ENCODE measurements at places on chromosomes 11 and 22.

GRCh38 chr22:33842421-33843094 is 77.7 kb downstream of the LARGE1 start:
- no peak for DNase-seq

DNA sequence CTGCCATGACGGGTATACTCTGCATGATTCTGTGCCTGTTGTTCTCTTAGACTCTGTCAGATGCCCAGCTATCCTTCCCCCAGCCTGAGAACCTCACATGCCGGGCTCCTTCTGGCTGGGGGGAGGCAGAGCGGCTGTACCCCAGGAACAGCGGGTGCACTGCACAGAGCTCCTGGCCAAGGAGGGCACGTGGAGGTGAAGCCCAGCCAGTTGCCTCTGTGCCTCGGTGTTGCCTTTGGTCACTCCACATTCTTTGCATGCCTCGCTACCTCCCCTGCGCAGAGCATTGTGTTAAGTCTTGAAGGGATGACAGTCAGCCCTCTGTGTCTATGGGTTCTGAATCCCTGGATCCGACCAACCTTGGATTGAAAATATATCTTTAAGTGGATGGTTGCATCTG is 77.7 kb downstream of the FEZ1 start:
- no peak for DNase-seq

DNA sequence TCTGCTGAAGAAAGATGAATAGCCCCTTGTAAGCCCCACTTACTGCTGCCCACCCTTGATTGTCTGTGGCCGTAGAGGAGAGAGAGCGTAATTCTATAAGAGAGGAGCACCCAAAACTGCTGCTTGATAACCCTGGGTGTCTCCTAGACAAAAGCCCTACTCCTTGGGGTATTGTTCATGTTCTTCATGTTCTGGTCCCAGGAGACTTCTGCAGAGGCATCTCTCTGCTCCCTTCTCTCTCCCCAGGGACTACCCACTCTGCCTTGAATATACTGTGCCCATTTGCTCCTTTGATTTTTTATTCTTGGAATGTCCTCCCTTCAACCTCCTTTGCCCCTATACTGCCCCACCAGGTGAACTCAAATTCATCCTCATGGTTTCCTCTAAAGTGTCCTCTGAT is 417.8 kb upstream of the CADM1 start:
- DNase-seq = no peak

- no peak for DNase-seq
Measured at GRCh38 chr11:115764176-115764575, 260.0 kb upstream of the CADM1 start.

GRCh38 chr11:131248588-131248987 is 121.8 kb upstream of the NTM start:
- no peak for DNase-seq

GRCh38 chr11:91822805-91823204 is 401.8 kb upstream of the FAT3 start:
- DNase-seq = no peak

GRCh38 chr22:46788441-46789172 is 26.2 kb downstream of the TBC1D22A start:
- no peak for DNase-seq

DNA sequence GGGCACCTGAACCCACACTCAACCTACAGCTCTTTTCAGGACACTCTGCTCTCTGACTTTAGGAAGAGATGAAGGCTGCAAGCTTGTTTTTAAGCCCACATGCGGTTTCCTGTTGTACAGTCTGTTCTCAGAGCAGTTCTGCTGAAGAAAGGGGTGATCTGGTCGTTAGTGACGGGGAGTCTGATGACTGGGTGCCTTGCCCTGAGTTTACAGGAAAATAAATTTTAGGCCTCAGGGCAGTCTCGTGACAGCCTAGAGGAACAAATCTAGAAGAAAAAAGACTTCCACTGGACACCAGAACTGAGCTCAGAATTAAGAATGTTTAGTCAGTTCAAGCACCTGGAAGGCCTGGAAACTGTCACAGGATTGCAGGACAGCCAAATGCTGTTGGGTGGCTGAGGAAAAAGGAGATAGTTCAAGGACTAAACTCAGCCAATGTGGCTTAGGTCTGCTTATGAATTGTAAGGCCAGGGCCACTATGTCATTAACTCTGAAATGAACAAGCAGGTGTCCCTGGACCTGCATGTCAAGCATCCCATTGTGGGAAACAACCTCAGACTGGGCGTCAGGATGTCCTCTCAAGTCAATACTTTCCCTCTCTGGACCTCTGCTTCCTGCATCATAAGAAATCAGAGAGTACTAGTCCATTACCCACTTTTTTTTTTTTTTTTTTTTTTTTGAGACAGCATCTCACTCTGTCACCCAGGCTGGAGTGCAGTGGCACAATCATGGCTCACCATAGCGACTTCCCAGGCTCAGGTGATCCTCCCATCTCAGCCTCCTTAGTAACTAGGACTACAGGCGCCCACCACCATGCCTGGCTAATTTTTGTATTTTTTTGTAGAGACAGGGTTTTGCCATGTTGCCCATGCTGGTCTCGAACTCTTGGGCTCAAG is 5.7 kb downstream of the PIK3IP1 start:
- peak; percentile 40 for DNase-seq

DNA sequence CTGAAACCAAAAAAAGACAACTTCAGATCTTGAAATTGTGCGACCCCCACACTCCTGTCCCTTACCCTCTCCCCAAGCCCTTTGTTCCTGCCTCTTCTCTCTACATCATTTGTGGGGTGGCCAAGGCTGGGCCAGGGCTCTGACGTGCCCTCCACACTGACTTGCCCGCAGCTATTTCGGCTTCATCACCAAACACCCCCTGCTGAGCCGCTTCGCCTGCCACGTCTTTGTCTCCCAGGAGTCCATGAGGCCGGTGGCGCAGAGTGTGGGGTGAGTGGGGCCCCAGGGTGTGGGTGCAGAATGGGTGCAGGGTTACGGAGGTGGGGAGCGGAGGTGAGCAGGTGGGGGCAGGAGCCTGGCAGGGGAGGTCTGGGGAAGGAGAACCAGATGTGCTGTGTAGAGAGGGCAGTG is 9.5 kb downstream of the MAPK8IP2 start:
- no peak for DNase-seq

- peak; percentile 40 for DNase-seq
Measured at GRCh38 chr11:44943118-44943517, 7.6 kb downstream of the TP53I11 start.

GRCh38 chr11:131824771-131825170 is 454.4 kb downstream of the NTM start:
- no peak for DNase-seq

GRCh38 chr11:126834149-126834548 is 166.4 kb downstream of the KIRREL3 start:
- DNase-seq = no peak

GRCh38 chr11:117643606-117644300 is 153.3 kb downstream of the DSCAML1 start:
- DNase-seq = no peak

DNA sequence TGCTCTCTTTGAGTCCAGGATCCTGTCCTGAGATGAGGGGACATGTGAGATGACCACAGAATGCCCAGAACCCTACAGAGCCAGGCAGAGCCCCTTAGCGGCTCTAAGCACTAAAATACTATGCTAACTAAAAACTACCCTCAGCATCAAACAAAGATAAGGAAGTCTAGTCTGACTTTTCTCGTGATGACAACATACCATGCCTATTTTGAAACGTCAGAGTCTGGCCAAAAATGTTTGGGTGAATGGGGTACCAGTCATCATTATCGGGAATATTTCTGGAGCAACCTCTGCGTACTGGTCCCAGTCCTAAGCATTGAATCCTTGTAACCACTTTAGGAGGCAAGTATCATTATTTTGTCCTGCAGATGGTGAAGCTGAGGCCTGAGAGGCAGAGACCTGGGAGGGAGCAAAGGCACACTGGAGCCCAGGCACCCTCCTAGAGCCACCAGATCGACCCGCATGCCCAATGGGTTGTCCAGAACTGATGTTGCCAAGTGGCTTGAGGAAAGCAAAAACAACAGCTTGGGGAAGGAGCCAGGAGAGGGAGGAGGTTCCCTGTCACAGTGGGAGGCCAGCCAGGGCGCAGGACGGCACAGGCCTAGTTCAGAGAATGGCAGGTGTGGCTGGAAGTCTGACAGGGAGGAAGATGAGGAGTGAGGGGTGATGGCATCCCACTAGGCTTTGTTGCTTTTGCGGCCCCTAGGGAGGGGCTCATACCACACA is 7.2 kb upstream of the OSM start:
- DNase-seq = no peak

- DNase-seq = no peak
Measured at GRCh38 chr11:27194976-27195375, 154.4 kb downstream of the BBOX1 start.

DNA sequence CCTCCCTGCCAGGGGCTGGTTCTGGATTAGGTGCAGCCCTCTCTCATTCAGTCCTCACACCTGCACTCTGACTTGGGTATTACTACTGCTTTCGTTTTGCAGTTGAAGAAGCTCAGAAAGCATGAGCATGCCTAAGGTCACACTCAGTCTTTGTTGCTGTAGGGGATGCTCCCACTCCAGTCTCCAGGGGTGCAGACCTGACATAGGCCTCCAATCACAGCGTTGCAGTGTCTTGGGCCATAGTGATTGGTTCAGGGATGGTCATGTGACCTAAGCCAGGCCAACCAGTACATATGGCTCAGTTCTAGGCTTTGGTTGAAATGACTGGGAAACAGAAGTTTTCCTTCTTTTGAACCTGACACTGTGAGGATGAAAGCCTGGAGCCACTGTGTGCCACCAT is 61.7 kb downstream of the FBXO7 start:
- DNase-seq = no peak

GRCh38 chr22:19533857-19534256 is 9.6 kb upstream of the CLDN5 start:
- DNase-seq = no peak

DNA sequence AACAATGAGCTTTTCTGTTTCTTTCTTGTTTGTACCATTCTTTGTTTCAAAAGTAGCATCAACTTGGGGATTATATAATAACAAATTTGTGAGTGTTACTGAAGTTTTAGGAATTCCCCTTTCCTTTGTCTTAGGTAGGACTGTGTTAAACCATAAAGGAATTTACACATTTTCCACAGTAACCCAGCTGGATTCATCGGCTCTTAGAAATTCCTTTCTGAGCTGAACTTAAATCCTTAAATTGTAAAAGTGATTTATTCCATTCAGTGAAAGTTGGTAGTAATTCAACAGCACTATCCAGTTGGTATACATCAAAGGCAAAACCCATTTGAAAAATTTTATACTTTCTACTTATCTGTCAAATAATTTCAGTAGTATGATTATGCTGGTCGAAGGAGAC is 11.8 kb downstream of the EMSY start:
- DNase-seq = no peak

- peak; percentile 82 for DNase-seq
Measured at GRCh38 chr22:36470162-36470993, 11.1 kb downstream of the TXN2 start.

DNA sequence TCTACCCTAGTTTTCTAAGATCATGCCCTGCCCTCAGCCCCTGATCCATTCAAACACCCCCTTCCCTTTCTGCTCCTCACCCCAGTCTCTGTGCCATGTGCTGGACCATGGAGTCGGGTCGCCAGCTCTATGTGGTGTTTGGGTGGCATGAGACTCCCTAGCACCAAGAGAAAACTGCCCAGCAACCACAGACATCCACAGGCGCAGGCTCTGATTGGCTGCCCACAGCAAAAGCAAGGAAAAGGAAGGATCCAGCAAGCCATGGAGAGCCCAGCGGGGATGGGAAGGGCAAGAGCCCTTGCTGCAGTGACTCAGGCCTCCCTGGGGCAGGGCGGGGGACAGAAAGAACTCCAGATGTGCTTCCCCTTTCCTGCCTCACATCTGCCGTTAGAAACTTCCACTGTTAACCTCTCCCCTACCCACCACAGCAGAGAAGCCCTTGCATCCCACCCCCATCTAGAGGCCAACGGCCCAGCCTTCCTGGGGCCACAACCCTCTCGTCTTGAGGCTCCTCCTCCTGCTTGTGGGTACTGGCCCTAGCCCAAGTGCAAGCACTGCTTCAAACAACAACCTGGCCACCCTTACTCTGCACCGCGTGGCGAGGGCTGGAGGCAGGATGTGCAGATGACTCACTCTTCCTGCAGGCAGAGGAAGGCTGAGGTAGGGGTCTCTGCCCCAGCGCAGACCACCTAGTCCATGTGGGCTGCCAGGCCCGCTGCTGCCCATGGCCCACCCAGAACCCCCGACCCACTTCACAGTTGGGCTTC is 9.7 kb upstream of the AHNAK start:
- peak; percentile 71 for DNase-seq

DNA sequence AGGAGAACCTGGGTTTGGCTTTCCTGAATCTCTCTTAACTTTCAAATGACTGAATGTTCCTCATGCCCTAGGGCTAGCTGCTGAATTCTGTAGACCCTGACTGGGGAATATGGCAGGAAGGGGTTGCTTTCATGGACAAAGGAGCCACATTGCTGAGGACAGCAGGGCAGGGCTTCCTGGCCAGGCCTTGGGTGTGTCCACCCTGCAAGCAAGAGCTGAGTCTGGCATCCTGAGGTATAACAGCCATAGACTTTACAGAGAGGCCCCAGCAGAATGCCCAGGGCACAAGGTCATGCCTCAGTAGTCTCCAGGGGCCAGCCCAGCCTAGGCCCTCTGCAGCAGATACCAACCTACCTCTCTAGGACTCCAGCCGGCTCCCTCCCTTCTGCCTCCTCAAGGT is 102.2 kb upstream of the RAG2 start:
- DNase-seq = no peak

- no peak for DNase-seq
Measured at GRCh38 chr11:6911948-6912347, 8.9 kb upstream of the OR2D3 start.

DNA sequence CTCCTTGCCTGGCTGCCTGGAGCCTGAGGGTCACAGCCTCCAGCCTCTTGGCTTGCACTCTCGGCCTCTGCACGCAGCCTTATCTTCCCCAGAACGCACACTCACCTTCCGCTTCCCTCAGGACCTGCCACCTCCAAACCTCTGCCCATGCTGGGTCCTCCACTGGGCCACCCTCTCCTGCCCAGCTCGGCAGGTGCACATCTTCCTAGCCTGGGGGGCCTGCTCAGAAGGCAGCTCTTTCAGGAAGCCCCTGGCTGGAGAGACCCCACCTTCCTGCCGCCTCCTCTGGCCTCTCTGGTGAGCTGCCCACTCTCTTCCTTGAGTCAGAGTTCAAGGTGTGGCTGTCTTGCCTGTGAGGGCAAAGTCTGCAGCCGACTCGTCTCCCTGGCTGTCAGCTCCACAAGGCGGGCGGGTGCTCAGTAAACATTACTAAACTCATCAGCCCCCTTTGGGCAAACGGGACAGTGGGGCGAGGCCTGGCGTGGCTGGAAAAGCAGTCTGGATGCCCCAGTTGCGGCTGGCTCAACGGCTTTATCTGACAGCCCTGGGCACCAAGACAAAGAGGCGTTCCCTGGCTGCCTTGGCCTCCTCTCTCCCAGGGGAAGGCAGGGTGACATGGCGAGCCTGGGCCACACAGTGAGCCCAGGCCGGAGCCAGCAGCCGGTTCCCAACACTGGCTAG is 1.7 kb upstream of the LINC01488 start:
- peak; percentile 67 for DNase-seq
